ENCODE measurements at places on chromosomes 1 and 21. TPM values are rescaled to one million over a fixed set of nuclear protein-coding genes. Genes with fewer than 3 reads are reported as not detected.
A peak's percentile ranks its signal among the peaks of the same experiment; 100 is the strongest.

- no peak for DNase-seq
Measured at GRCh38 chr1:204728456-204728855, 42.9 kb upstream of the LRRN2 start.

GRCh38 chr1:154253671-154254070 is 18.8 kb upstream of the HAX1 start:
- DNase-seq = no peak

DNA sequence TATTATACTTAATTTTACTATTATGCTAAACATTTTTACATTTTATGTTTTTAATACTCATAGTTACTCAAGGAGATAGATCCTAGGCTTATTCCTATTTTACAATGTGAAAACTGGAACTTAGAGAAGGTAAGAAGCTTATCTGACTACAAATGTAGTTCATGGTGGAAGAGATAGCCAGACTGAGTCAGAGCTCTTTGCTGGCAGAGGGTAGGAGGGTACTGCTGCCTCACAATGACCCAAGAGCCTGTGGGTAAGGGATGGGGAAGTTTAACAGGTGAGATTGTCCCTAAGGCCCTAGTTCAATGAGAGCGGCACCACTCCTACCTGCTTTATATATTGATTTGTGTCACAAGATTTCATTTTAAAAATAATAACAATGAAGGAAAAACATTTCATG is 34.1 kb upstream of the NEK7 start:
- no peak for DNase-seq

- DNase-seq = no peak
Measured at GRCh38 chr1:69081668-69082067, 486.1 kb upstream of the LRRC7 start.

DNA sequence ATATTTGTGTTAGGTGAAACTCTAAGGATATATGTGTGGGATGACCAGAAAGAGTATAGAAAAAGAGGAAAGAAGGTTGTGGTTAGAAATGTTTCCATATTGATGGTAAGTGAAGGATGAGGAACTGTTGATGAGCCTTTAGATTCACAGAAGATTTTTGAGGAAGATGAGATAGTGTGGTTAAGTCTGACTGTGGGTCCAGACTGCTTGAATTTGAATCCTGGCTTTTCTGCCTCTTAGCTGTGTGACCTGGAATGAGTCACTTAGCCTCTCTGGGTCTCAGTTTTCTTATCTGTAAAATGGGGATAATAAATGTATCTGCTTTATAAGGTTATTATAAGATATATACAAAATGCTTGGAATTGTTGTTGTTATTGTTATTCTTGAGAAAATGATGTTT is 27.5 kb downstream of the RGL1 start:
- no peak for DNase-seq

GRCh38 chr1:234724516-234725176 is 114.7 kb upstream of the IRF2BP2 start:
- no peak for DNase-seq

- no peak for DNase-seq
Measured at GRCh38 chr1:54361342-54361741, 44.9 kb downstream of the SSBP3 start.

GRCh38 chr1:204516180-204516879 is at the start of gene MDM4:
TSS of gene MDM4 (plus strand) at chr1:204516406. CDS start at chr1:204525519, 9,113 bp downstream.
- peak; percentile 95 for DNase-seq

- no peak for DNase-seq
Measured at GRCh38 chr1:27353629-27354028, 11.8 kb downstream of the SYTL1 start.

DNA sequence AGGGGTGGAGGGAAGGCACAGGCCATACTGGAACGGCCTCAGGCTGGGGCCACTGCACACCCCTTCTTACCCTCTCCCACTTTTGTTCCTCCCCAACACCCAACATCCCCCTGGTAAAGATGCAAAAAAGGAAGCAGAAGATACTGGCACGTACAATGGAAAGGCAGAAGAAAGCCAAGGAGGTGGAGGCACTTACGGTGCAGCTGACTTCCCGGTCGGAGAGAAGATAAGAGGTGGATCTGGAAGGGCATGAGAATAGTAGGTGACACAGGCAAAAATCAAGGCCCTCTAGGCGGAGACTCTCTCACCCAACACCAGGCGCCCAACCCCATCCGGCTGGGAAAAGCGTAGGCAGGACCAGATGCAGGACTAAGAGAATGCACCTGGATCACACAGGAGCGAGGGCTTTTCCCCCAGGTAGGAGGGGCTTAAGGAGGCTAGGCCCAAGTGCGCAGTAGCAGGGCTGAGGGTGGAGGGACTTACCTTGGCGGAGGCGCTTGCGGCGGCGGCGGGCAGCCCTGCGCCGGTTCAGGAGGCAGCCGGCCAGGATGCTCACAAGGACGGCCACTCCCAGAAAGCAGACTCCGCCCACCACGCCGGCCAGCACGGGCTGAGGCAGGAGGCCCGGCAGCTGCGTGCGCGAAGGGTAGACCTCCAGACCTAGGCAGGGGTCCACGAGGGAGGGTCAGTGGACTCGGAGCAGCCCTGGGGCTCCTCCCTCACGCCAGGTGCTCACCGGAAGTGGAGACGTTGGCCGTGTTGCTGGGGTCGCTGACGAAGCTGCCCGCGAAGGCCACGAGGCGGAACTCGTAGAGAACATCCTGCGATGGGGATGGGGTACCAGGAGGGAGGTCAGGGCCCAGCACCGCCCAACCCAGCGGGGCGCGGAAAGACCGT is 4.1 kb upstream of the TAGLN2 start:
- DNase-seq = no peak

DNA sequence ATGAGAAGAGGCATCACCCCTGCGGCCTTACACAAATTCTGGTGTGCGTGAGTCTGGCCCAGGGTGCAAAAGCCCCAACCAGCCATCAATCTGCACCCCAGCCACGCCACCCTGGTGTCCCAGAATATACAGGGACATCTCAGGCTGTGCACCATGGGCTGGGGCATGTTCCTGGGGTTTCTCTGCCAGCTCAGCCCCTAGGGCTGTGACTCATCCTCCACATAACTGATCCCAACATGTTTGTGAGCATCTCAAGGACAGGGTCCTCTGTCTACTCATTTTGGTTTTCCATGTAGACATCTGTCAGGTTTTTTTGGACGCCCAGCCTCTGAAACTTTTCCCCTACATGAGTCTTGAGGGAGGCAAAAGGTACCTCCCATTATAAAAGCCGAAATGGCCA is 511 bp downstream of the ZNF683 start:
- peak; percentile 55 for DNase-seq

GRCh38 chr1:242128951-242129502 is 130.1 kb upstream of the MAP1LC3C start:
- DNase-seq = peak; percentile 69

DNA sequence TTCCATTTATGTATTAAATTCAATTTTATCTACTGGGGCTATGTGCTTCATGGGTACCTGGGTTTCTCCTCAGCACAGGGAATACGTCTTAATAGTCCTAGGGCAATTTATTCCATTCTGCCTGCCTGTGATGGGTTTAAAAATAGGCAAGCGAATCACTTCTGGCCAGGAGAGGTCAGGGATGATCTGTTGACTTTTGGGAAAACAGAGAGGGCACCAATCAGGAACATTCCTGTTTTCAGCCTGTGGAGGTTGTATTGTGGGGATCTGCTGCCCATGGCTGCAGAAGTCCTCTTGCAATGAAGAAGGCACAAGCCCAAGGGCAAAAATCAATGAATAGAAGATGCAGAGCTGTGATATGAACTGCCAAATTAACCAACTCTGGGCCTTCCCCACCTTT is 303.1 kb downstream of the CTH start:
- no peak for DNase-seq

- no peak for DNase-seq
Measured at GRCh38 chr1:198480876-198481275, 59.6 kb downstream of the ATP6V1G3 start.

GRCh38 chr1:11767922-11768704 is 6.1 kb downstream of the C1orf167 start:
- DNase-seq = no peak

GRCh38 chr1:183273300-183273699 is 87.2 kb downstream of the LAMC2 start:
- peak; percentile 14 for DNase-seq

GRCh38 chr1:38746941-38747600 is 112.5 kb downstream of the RRAGC start:
- DNase-seq = no peak

OR2G6 gene
- not detected for total RNA-seq

SELP gene
- total RNA-seq = not detected

FAM229A gene
- total RNA-seq = 1.2 TPM

LENEP gene
- 0.64 TPM for total RNA-seq

ITLN2 gene
- not detected for total RNA-seq

PARS2 gene
- 8.6 TPM for total RNA-seq

STUM gene
- not detected for total RNA-seq

TFF3 gene
- not detected for total RNA-seq

PATJ gene
- total RNA-seq = 1.1 TPM

LEPROT gene
- 26.6 TPM for total RNA-seq

CASZ1 gene
- total RNA-seq = 1.7 TPM
